ENCODE measurements at places on chromosomes 5 and 9. TPM values are rescaled to one million over a fixed set of nuclear protein-coding genes. Genes with fewer than 3 reads are reported as not detected.

The FOXD1 gene
- not detected for total RNA-seq

The LPAR1 gene
- not detected for total RNA-seq

The SLC22A4 gene
- total RNA-seq, result not detected

The CER1 gene
- total RNA-seq, result not detected

The CDH9 gene
- total RNA-seq, result not detected

The ACTBL2 gene
- total RNA-seq, result not detected

The IRX1 gene
- total RNA-seq, result not detected

The ODF2 gene
- 52.0 TPM for total RNA-seq

The GPX8 gene
- not detected for total RNA-seq

The EGFLAM gene
- not detected for total RNA-seq

The ZNF483 gene
- total RNA-seq, result 3.2 TPM

The IGIP gene
- 5.8 TPM for total RNA-seq

The GM2A gene
- total RNA-seq, result 23.5 TPM

The TUSC1 gene
- not detected for total RNA-seq

The CAVIN4 gene
- 0.12 TPM for total RNA-seq

The TMED9 gene
- 102 TPM for total RNA-seq

The ISOC1 gene
- total RNA-seq, result 13.6 TPM

The GABRA6 gene
- total RNA-seq, result not detected

The SYNPO gene
- total RNA-seq, result 0.25 TPM

The LCN10 gene
- not detected for total RNA-seq

The SLC1A1 gene
- total RNA-seq, result not detected

The KCNMB1 gene
- total RNA-seq, result not detected

The PCDHA9 gene
- total RNA-seq, result not detected

The PDZD2 gene
- total RNA-seq, result not detected

The SLC2A6 gene
- 3.0 TPM for total RNA-seq

The MCC gene
- 1.7 TPM for total RNA-seq

The SMIM27 gene
- 21.1 TPM for total RNA-seq

The RALGPS1 gene
- 2.7 TPM for total RNA-seq

The MEGF10 gene
- total RNA-seq, result not detected

The ACSL6 gene
- total RNA-seq, result 30.8 TPM

The C6 gene
- not detected for total RNA-seq

The MLANA gene
- not detected for total RNA-seq

The KIF4B gene
- total RNA-seq, result 0.07 TPM

The CLPTM1L gene
- 94.9 TPM for total RNA-seq

The FAM200C gene
- total RNA-seq, result 0.40 TPM

The IFNA21 gene
- not detected for total RNA-seq

The CENPP gene
- total RNA-seq, result 12.4 TPM

The CDC20B gene
- not detected for total RNA-seq

The TMEM174 gene
- not detected for total RNA-seq

The SPINK7 gene
- total RNA-seq, result not detected

The ARL14EPL gene
- total RNA-seq, result not detected

The OTP gene
- not detected for total RNA-seq

The BRINP1 gene
- not detected for total RNA-seq

The DELE1 gene
- 92.5 TPM for total RNA-seq

The RAB3C gene
- not detected for total RNA-seq

The HTR4 gene
- total RNA-seq, result not detected

The PCDHB3 gene
- not detected for total RNA-seq

The TRIM14 gene
- total RNA-seq, result 90.0 TPM

The RNF180 gene
- not detected for total RNA-seq

The OR1Q1 gene
- not detected for total RNA-seq

The EPB41L4B gene
- total RNA-seq, result not detected

The GDA gene
- not detected for total RNA-seq

The GLRA1 gene
- not detected for total RNA-seq

The TLR4 gene
- 0.07 TPM for total RNA-seq

The SPOUT1 gene
- total RNA-seq, result 63.1 TPM
